ENCODE measurements at places on chromosomes 7 and 10.

GRCh38 chr7:54722502-54722901 lies 36.5 kb downstream of the SEC61G start:
- no peak for DNase-seq

DNA sequence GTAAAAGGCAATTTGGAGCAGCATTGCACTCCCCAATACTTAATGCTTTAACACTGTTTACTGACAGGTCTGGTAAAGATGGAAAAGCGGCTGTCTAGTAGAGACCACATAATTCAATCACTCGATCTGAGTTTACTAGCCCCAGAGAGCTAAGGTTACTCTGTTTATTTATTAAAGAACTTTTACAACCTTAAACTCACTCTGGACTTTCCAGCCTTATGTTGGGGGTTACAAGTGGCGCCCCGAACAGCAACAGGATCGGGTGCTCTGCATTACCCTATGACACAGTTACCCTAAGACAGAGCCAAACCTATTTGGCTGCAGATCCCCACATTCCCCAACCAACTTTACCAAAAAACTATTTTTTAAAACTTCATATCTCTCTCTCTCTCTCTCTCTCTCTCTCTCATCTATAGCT lies 43.9 kb downstream of the MRPS24 start:
- no peak for DNase-seq

- DNase-seq: no peak
These were observed 8.3 kb upstream of the TMEM168 start for GRCh38 chr7:112798274-112799159.

GRCh38 chr7:44665531-44666213 lies 59.2 kb downstream of the OGDH start:
- no peak for DNase-seq

DNA sequence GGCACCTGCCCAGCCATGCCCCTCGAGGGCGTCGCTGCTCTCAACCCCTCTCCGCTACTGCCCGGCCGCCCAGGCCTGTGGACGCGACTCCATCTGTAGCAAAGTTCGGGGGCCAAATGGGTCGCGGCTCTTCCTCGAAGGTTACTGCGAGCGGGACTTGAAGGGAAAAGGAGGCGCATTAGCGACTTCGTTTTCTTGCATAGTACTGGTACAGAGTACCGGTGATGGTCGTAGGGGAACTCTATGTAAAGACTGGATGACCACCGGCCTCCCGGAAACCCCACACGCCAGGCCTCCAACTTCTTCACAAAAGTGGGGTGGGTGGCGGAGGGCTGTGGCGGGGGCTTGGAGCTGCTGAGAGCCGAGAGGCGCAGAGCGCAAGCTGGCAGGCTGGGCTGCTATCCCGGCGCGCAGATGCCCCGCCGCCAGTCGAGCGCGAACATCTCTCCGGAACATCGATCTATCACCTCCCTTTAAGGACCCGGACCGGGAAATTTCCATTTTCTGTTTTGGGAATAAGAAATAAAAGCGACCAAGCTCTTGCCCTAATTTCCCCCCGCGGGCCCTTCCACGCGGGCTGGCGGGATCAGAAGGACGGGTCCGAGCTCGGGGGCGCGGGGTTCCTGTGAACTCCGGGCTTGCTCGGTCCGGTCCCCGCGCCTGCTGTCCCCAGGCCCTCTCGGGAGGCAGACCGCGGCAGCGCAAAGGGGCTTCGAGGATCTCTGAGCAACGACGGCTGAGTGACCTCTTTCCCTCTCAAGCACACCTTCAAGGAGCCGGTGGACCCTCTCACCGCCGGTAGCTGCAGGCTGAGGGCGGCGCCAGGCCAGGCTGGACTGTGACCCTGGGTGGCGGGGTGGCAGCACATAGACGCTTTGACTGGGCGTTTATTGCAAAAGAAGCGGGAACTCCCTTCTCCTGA lies 12.2 kb upstream of the FEZF1 start:
- DNase-seq: no peak

- DNase-seq: no peak
These were observed 16.9 kb downstream of the ZNF92 start for GRCh38 chr7:65390588-65390987.

DNA sequence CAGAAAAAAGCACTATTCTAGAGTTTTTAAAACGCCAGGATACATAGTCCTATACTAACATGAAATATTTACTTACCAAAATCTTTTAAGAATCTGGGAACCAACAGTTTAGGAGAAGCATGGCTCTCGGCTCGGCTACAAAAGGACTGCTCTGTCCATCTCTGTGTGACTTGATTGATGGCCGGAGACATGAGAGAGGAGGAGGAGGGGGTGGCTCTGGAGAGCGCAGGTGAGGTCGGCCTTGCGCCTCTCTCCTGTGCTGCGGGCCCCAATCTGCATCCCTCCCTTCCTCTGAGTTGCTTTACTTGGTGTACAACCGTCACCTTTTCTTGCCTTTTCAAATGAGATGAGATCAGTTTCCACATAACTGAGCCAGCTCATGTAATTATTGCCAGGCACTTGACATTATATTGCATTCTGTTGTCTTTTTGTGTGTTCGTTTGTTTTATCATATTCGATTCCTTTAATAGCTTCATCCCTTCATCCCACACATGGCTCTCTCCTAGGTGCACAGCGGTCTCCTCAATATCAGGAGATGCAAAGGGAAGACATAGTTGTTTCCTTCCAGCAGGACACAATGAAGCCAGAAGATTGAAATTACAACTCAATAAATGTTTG lies 87.8 kb upstream of the KLF6 start:
- DNase-seq: no peak

DNA sequence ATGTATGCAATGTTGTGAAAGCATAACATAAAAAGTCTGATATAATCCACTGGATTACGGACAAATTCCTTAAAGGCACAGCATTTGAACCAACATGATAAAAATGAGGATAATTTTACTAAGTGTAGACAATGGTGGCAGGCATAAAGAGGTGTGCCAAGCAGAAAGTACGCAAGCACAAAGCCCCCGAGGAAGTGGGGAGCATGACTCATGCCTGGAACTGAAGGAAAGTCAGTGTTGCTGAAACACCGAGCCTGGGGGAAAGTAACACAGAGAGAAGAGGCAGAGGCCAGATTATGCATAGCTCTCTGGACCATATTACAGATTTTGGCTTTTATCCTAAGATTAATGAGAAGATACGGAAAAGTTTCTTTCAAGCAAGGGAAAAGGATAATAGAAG lies 490.0 kb upstream of the PHF14 start:
- DNase-seq: no peak

- no peak for DNase-seq
These were observed 659 bp downstream of the FIGNL1 start for GRCh38 chr7:50449501-50449880.

DNA sequence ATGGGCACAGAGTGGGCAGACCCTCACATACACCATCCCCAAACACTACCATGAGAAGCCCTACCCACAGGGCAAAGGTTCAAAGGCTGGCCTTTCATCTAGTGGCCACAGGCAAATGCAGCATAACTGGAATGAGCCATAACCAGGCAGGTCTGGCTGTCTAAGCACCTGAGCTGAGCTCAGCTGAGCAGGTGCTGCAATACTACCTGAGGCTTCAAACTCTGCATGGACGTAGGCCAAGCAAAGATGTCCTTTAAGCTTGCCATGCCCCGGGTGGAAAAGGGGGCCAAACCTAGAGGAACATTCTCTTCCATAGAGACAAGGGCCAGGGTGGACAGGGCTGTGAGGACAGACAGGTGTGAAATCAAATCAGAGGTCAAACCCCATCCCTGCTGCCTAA lies 65.3 kb upstream of the CAMK2B start:
- DNase-seq: no peak

DNA sequence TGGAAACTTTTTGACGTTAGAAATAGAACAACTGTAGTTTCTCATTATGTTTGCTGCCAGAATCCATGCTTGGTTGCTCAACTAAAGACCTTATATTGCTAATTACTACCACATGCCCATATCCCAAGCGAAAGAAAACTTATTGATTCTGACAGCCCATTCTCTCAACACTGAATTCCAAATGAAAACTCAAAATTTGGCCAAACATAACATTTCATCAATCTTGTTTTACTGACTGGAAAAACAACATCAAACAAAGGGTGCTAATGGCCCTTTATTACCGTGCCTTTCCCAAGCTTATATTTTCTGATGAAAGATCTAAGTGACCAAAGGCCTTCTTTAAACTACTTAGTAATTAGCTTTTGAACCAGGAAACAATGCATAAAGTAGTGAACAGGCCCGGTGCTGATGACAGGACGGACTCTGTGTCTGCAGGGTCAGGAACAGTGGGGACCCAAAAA lies 531.8 kb downstream of the KCNMA1 start:
- DNase-seq: no peak

GRCh38 chr7:96887426-96887825 lies 117.9 kb upstream of the DLX6 start:
- no peak for DNase-seq

- DNase-seq: no peak
These were observed 2.3 kb downstream of the ATXN7L1 start for GRCh38 chr7:105874055-105874454.

Measured in NCI-H748 treated with DMSO at 0.1 percent for 48 hours (cell line).